Lung microvascular endothelial cell (primary cell): ENCODE measurements at places on chromosomes 6 and 20. TPM values are rescaled to one million over a fixed set of nuclear protein-coding genes. Genes with fewer than 3 reads are reported as not detected.

Gene PPARD
- total RNA-seq: 5.4 and 9.5 TPM in 2 replicates

Gene SLC17A3
- total RNA-seq: not detected in 2 replicates

Gene PRRT1
- total RNA-seq: 0.20 TPM in 1 of 2 replicates, not detected in the other

Gene PTK6
- under 0.01 TPM in 1 of 2 replicates, not detected in the other for total RNA-seq

Gene SLC44A4
- total RNA-seq: not detected in 2 replicates

Gene C20orf141
- total RNA-seq: not detected in 2 replicates

Gene CALHM5
- total RNA-seq: 0.40 and 1.5 TPM in 2 replicates

Gene CCNC
- total RNA-seq: 39.5 and 76.3 TPM in 2 replicates

Gene PTCRA
- total RNA-seq: not detected in 2 replicates

Gene OXT
- total RNA-seq: not detected in 2 replicates
